Cardiac ventricle fibroblast (primary cell): ENCODE measurements at places on chromosomes 13 and 19. TPM values are rescaled to one million over a fixed set of nuclear protein-coding genes. Genes with fewer than 3 reads are reported as not detected.

PCDH17 gene
- total RNA-seq: under 0.01 TPM in 2 replicates

ZNF606 gene
- total RNA-seq: 13.3 and 16.1 TPM in 2 replicates

HTR2A gene
- total RNA-seq: 0.34 and 0.44 TPM in 2 replicates

SUPT20H gene
- 21.1 and 24.9 TPM in 2 replicates for total RNA-seq

NTN5 gene
- not detected in 2 replicates for total RNA-seq
